ENCODE measurements at places on chromosomes 12 and 14. TPM values are rescaled to one million over a fixed set of nuclear protein-coding genes. Genes with fewer than 3 reads are reported as not detected.

LMO3 gene
- total RNA-seq: not detected

DNA sequence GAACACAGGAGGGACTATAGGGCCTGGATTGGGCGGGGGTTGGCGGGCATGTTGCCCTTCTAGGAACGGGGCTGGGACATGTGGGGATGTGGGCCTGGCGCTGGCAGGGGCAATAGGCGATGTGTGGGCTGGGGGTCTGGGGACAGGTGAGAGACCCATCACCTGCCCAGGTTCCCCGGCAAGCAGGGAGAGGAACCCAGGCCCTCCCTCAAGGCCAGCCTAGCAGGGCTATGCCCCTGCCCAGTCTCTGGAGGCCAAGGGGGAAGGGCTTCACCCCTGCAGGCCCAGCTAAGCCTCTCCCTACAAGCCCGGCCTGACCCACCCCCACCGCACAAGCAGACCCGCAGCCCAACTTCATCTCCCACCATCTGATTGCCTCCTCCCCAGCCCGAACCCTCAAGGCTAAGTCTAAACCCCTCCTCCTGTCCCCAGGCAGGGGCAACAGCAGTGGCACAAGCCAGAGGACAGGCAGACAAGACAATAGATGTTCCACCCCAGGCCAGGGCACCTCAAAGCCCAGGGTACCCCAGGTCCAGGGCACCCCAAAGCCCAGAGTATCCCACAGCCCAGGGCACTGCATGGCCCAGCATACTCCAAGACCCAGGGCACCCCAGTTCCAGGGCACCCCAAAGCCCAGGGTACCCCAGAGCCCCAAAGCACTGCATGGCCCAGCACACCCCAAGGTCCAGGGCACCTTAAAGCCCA is 6.5 kb downstream of the JAG2 start:
- no peak for DNase-seq

- no peak for DNase-seq
Observed at GRCh38 chr12:4849115-4849541, 60.6 kb upstream of the KCNA1 start.

DNA sequence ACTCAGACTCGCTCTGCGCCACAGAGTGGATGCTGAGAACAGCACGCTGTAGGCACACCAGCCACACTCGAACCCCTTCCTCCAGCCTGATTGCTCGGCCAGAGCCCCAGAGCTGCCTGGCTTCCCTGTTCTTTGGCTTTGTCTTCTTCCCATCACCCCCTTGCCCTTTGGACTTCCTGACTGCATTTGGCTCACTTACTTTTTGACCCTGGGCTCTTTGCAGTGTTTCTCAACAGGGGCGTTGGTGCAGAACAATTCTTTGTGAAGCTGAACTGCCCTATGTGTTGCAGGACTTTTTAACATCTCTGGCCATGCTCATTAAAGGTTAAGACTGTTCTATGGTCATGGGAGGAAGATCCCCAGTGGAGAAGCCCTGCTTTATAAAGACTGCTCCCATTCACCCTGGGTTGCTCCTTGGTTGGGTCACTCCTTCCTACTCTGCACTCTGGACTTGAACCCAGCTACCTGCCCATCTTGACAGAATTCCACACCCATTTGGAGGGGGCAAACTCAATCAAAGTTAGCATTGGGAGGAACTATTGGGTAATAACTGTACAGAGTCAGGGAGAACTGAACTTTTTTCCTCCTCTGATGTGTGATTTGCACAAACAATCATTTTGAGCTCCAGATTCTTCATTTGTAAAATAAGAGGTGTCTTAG is 127.7 kb upstream of the PLEKHG7 start:
- no peak for DNase-seq

DNA sequence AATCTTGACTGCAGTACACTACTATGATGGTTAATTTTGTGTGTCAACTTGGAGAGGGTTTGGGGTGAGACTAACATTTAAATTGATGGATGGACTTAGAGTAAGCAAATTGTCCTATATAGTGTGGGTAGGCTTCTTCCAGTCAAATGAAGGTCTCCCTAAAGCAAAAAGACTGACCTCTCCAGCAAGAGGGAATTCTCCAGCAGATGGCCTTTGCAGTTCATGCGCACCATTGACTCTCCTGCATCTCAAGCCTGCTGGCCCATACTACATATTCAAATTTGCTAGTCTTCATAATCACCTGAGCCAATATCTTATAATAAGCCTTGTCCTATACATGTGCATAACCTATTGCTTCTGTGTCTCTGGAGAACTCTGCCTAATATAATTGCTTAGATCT is 260.2 kb downstream of the RERGL start:
- no peak for DNase-seq

GRCh38 chr12:108090107-108090899 is 38.8 kb upstream of the WSCD2 start:
- no peak for DNase-seq

- peak; percentile 37 for DNase-seq
Observed at GRCh38 chr12:46825591-46826414, at the start of gene SLC38A4. Gene SLC38A4, minus strand, starts transcription at chr12:46825997. Its CDS starts 32,926 bp downstream, at chr12:46793071.

DNA sequence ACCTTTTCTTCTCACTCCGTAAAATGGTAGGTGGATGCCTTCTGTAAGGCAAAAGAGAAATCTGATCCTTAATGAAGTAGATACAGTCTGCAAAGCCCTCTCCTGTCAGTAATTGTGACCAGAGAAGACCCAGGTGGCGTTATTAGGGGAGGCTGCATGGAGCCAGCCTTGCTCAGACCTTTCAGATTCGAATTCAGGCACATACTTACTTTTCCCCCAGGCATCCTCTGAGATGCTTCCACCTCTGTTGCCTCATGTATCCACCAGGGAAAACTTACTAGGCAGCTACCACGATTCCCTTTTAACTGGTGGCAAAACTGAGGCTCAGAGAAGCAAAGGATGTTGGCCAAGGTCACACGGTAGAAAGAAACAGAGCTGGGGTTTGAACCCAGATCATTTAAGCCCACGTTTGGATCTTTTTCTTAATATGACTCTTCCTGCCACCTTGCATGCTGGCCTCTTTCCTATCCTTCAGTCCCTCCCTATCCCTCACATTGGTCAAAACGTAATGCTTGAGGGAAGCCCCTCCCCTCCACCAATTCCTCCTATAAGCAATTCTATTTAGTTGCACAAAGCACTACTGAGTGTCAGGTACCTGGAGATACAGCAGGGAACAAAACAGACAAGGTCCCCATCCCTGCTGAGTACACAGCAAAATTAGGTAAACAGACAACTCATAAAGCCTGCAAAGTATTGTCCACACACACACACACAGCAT is 179.4 kb downstream of the KSR2 start:
- DNase-seq: no peak

DNA sequence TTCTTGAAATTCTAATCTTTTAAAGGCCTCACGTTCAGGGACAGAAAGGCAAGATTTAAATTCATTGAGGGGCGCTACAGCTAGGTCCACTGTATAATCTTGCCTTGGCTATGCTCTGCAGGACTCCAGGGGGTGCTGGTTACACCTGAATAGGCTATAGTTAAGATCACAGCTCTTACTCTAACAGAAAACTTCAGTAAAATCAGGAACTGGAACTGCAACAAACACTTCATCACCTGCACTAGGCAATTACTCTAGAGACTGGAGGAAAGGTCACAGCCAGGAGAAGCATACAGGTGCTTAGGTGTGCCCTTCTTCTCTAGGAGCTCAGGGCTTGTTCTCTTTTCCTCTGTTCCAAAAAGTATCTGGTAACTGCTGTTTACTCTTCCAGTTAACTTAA is 20.9 kb downstream of the SLCO1C1 start:
- DNase-seq: no peak
